ENCODE measurements at places on chromosomes 13 and 19.

- no peak for DNase-seq
These were observed 488.8 kb downstream of the KCTD12 start for GRCh38 chr13:76397413-76397812.

- no peak for DNase-seq
These were observed 62.2 kb upstream of the MYCBP2 start for GRCh38 chr13:77388944-77389624.

DNA sequence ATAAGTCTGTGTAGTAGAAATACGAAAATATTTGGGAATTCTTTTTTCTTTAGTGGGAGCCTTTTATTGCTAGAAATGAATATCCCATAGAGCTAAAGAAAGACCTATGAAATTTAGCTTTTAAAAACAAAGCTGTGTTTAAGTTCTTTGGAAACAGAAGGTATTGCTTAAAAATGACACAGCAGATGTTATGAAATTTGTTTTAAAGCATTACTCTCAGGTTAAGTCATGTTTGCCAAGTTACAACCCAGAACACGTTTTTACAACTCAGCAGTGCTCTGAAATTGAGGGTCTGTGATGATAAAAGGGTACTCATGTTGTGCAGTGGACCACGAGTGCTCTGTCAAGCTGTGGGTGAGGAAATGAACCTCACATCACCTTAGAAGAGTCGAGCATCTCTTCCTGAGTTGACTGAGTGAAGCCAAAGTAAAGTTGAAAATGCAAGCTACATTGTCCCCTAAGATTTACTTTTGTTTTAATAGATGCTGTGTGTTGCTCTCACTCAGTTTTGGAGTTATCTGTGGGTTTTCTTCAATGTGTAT is 161.1 kb downstream of the SHISA2 start:
- no peak for DNase-seq

- no peak for DNase-seq
These were observed 44.0 kb downstream of the EFNB2 start for GRCh38 chr13:106491463-106491862.
